ENCODE measurements at places on chromosomes 12 and 14.

DNA sequence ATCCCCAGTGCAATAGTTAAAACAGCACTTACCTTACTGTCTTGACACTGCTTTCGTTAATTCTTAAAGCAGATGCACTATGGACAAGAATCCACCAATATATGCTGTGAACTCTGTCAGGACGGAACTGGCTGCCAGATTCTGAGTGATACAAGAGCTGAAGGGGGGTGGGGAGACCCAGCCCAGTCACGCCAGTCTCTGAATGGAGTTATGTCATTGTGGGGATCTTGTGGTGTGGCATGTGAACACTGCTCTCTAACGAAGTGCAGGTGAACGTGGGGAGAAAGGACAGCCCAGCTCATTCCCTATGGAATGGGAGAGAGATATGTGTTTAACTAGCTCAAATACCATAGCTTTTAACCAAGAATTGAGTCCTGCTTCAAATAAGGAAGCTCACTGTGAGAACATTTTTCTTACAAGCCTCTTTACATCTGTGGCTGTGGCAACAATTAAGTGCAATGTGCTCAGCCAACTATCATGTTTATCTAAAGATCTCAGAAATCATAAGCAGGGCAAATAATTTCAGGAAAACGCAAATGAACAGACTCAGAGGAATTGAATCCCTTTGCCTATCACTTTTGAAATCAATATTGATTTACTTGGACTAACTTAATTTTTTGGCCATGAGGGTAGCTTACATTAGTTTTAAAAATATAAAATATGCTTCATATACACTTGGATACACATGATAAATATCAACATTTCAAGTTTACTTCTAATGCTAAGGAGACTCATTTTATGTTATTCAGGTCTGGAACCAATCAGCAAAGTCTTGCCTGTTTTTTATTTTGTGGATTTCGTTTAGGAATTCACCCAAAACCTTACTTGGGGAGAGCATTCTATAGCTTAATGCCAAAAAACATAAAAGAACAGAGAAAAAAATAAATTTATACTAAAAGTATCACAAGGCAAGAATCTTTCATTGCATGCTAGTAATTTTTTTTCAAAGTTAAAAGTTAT is at the start of gene LUM:
Gene LUM, minus strand, starts transcription at position 129 of the 960 bp plus-strand sequence. CDS start 2,515 bp downstream, outside the sequence.
- peak; percentile 30 for DNase-seq

DNA sequence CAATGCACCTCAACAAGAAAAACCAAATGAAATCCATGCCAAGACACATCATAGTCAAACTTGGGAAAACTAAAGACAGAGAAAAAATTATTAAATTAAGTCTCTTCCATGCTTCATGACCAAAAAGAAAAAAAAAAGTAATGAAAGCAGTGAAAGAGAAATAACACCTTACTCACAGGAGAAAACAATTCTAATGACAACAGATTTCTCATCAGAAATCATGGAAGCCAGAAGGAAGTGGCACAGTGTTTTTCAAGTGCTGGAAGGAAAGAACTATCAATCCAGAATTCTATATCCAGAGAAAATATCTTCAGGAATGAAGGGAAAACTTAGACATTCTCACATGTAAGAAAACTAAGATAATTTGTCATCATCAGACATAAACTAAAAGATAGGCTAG is 71.1 kb upstream of the NUDT4 start:
- no peak for DNase-seq

DNA sequence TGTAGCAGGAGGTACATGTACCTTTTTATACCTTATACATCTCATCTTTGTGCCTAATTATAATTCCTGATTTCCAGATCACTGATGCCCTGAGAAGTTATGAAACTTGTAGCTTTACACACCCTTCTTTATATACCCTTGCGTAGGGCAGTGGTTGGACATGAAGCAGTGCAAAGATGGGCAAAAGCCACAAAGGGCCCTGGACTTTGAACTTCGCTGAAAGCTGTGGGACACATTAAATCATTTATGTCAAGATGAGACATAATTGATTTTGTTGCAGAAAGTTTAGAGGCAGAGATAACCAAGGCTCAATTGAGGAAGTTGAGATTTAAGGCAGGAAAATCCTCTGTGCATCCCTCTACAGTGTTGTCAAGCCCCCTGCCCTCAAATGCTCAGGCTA is 170.0 kb downstream of the SLC2A13 start:
- DNase-seq: no peak

GRCh38 chr12:54134850-54135249 is 53.9 kb downstream of the SMUG1 start:
- DNase-seq: no peak

DNA sequence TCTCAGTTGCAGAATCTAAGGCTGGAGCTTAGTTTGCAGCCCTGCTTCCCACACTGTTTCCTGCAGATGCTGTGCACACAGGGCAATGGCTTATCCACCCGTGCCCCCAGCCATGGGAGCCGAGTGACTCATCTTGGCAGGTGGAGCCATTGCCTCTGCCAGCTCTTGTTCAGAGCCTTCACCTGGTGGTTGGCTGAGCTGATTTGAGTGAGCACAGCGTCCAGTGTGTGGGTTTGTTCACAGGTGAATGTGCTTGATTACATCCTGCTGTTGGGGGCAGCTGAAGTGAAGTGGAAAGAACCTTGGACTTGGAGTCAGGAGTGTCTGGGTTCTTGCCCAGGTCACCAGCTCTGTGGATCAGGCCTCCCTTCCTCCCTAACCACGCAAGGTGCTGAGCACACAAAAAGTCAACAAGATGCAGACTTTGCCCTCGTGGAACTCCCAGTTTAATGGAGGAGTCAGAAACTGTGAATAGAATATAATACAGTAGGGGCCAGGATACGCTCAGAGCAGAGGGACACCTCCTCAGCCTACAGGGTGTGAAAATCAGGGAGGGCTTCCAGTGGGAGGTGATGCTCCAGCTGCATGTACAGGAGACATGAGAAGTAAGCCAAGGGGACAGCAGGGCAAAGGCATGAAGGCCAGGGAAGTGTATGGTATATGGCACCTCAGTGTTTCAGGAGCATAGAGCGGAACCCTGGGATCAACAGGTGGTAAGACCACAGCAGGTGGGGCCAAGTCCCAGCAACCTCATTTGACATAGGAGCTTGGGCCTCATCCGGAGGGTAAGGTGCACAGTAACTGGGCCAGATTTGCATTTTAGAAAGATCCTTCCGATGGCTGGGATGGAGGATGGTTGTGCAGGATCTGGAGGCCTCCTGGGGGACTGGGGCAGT is 22.8 kb downstream of the JDP2 start:
- no peak for DNase-seq

GRCh38 chr12:98873776-98874175 is 228.7 kb downstream of the APAF1 start:
- no peak for DNase-seq

GRCh38 chr12:26032290-26032689 is 73.8 kb downstream of the RASSF8 start:
- DNase-seq: no peak

DNA sequence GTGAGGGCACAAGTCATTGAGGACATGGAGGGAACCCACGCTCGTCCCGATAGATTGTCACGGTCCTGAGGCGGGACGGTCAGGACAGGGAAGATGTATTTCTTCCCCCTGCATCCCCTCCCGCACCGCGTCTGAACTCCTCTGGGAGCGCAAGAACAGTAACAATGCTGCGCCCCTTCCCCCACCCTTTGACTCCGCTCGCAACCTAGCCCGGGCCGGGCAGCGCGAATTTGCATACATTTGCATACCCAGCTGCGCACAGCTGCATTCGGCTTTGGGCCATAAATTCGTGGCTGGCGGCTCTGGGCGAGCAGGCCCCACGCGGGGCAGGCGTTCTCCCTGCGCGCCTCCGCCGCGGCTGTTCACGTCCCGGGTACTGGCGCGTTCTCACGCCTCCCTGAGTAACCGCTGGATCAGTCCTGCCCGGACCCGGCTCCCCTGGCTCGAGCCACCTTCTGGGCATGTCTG is 29.0 kb upstream of the SMUG1 start:
- no peak for DNase-seq

GRCh38 chr12:117100851-117101673 is 1.8 kb upstream of the TESC start:
- no peak for DNase-seq

DNA sequence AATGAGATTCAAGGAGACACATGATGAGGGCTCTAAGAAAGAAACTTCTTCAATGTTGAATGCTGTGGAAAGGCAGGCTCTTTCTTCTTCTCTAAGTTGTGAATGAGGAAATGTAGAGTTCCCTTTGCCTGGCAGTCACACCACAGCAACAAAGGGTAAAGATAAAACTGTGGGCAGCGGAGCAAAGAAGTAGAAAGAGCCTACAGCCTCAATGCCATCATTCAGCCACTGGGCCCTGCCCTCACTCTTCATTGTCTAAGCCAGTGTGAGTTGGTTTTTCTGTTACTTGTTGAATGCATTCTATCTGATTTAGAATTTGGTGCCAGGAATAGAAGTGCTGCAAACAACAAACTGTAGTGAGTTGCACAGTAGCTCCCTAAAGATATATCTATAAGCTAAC is 12.2 kb downstream of the SDR9C7 start:
- DNase-seq: no peak

GRCh38 chr14:72597252-72598233 is 296.4 kb downstream of the DPF3 start:
- DNase-seq: no peak

- DNase-seq: no peak
These were observed 35.6 kb downstream of the KRT76 start for GRCh38 chr12:52741375-52742195.

DNA sequence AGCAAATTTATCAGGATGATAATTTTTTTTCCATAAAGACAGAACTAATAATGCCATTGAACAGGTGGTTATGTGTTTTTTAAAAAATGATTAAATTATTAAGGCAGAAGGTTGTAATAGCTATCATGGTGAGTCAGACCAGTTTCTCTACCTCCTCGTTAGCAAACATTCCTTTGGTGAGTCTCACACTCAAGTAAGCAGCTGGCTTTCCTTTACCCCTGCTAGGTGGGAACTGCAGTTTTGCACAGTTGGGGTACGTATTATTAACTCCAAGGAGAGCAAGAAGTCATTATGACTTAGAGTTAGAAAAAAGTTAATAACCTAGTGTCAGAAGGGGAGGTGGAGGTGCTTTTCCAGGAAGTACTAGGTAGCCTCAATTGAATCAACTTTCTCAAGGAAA is 165.3 kb downstream of the SNAPC1 start:
- no peak for DNase-seq

DNA sequence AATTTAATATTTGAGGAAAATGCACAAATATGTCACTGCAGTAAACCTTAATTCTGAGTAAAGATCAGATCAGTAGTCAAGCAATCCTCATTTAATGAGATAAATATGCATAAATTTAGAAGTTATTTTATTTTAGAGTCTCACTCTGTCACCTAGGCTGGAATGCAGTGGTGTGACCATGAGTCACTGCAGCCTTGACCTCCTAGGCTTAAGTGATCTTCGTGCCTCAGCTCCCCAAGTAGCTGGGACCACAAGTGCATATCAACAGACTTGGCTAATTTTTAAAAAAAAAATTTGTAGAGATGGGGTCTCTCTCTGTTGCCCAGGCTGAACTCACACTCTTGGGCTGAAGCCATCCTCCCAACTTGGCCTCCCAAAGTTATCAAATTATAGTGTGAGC is 41.3 kb downstream of the LMO3 start:
- no peak for DNase-seq

- DNase-seq: no peak
These were observed 85.0 kb downstream of the ACTN1 start for GRCh38 chr14:68894123-68894522.

DNA sequence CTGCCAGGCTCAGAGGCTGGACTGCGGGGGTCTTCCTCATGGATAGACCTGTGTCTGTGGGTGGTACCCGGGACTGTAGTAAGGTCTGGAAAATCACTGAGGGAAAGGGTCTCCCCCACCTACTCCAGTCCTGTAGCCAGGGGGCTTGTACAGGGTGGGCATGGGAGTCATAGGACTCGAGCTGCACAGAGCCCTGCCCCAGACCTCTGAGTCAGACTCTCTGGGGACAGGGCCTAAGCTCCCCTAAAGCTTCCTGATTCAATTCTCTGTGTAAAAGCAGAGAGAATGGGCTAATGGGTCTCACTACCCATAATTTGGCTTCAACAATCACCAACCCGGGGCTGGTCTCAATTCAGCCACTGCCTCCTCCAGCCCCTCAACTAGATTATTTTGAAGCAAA is 27.0 kb downstream of the LRTM2 start:
- no peak for DNase-seq

DNA sequence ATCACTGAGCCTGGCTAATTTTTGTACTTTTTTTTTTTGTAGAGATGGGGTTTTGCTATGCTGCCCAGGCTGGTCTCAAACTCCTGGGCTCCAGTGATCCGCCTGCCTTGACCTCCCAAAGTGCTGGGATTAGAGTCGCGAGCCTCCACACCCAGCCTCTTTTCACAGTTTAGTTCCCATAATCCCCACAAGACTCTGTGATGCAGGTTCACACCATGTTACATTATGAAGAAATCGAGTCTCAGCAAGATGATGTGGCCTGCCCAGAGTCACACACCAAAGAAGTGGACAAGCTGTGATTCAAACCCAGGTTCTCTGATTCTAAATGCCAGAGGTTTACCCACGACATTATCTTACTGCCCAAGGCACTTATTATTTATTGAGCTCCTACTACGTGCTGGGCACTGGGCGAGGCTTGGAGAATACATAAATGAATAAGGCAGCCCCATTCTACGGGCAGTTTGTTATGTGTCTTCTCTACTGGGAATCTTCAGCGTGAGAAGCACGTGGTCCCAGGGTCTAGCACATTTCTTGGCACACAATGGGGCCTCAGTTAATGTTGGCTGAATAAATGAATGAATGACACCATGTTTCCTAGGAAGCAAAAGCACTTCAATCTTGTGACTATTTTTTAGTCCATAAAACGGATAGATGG is 23.5 kb upstream of the OASL start:
- DNase-seq: no peak

DNA sequence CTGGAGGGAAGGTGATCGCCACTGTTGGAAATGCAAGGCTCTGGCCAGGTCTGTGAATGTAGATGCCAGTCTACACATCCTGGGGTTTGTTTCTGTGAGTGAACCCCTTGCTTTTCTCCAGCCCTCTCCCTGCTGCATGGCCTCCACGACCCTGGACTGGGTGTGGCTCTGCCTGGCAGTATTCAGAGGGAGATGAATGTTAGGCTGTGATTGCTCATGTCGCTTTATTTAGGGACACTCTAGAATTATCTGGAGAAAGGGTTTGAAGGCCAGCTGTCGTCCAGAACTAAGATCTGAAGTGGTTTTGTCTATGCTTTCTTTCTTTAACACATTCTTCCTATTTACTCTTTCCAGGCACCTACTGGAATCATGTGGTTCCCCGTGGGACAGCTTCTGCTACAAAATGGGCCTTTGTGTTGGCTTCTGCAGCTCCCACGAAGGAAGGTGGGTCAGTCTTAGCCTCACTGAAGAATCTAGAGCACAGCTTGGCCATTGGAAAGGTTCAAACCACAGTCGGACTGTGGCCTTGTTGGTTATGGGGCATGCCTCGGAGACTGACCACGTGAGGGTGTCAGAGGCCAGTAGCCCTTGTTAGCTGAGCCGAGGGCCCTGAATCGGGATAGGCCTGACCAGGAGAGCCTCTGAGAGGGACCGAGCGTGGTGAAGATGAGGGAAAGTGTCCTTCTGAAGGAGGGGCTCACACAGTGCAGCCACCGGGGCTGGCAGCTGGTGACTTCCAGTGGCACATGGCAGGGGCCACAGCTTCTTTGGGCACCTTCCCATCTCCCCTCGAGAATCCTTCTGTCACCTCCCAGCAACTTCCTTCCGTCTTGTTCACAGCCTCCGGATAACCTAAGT is 59.1 kb downstream of the ANKRD9 start:
- DNase-seq: no peak

Measured in SHP77 (cell line).